NCI-H524 treated with DMSO at 0.1 percent for 48 hours (cell line): ENCODE measurements at places on chromosomes 12 and 14.

GRCh38 chr12:98401427-98401826, 114.0 kb upstream of the TMPO start:
- no peak for DNase-seq

- DNase-seq = no peak
Observed at GRCh38 chr12:124218243-124218560, 76.7 kb upstream of the RFLNA start.

DNA sequence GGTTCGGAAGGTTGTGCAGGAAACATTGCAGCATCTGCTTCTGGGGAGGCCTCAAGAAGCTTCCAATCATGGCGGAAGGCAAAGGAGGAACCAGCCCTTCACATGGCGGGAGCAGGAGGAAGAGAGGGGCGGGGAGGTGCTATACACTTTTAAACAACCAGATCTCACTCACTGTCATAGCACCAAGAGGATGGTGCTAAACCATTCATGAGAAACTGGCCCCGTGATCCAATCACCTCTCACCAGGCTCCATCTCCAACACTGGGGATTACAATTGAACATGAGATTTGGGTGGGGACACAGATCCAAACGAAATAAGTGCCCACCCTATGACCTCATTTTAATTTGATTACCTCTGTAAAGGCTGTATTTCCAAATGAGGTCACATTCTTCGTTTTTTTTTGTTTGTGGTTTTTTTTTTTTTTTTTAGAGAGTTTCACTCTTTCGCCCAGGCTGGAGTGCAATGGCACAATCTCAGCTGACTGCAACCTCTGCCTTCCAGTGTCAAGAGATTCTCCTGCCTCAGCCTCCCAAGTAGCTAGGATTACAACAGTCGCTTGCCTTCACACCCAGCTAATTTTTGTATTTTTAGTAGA, 11.4 kb upstream of the ORAI1 start:
- DNase-seq = no peak

- no peak for DNase-seq
Observed at GRCh38 chr14:87837296-87837695, 155.7 kb downstream of the GALC start.

- no peak for DNase-seq
Observed at GRCh38 chr12:103422328-103422727, 73.4 kb downstream of the C12orf42 start.

GRCh38 chr14:61837336-61838229, 75.4 kb downstream of the SNAPC1 start:
- DNase-seq = peak; percentile 20

GRCh38 chr14:22097072-22097471, 423.5 kb upstream of the OR4E1 start:
- no peak for DNase-seq

GRCh38 chr12:8905546-8905945, 8.8 kb upstream of the PHC1 start:
- no peak for DNase-seq

DNA sequence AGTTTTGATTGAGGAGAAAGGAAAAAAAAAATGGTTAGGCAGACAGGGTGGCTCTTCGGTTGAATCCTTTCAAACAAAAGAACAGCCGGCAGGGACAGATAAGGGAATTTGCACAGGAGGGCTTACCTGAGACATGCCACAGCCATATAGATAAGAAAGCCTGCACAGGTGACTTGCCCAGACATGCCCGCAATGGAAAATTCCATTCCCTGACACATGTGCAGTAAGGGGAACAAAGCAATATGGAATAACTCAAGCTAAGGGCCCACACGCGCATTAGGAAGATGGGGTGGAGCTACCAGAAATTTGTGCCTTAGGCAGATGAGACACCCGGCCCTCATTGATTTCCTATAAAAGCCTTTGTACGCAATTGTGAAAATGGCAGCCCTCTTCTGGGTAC, 86.7 kb downstream of the TMEM260 start:
- DNase-seq = no peak

GRCh38 chr12:30088259-30088995, 304.7 kb upstream of the TMTC1 start:
- DNase-seq = no peak

DNA sequence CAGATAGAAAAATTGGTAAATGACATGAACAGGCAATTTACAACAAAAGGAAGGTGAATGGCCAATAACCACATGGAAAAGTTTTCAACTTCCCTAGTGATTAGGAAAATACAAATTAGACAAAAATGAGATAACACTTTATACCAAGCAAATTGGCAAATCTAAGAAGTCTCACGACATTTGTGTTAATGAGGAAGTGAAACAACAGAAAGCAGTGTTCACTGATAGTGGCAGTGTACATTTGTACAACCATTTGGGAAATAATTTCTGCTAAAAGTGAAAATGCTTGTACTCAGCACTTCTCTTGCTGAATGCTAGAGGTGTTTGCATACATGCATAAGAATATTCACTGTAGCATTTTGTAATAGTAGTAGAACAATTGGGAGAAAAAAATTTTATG, 126.6 kb downstream of the LLPH start:
- no peak for DNase-seq

- DNase-seq = no peak
Observed at GRCh38 chr12:109741286-109741969, 27.8 kb downstream of the FAM222A start.

DNA sequence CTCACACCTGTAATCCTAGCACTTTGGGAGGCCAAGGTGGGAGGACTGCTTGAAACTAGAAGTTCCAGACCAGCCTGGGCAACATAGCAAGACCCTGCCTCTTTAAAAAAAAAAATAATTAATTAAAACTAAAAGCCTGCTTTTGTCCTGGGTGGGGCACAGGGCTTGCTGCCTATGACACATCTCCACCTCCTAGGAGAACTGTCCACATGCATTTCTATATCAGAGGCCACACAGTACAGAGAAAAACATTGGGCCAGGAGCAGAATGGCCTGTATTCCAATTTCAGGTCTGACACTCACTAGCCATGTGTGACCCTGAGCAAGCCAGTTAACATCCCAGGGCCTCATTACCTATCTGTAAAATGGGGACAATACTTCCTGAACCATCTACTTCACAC, 31.9 kb downstream of the CCDC88C start:
- DNase-seq = no peak

DNA sequence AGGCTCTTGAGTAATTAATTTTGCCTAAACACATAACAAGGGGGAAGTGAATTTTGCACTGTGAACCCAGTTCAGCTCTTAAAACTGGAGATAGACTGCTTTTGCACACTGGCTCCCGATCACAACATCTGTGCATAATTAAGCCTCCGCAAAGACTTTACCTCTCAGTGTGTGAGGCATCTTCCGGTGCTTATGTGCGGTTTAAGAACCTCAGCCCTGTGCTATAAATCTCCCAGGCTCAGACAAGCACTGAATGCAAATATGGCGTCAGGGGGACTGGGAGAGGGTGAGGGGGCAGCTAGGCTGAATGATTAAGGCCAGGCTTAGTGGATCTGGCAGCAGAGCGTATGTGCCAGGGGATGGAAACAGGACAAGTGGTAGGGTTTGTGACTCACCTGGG, 103.3 kb downstream of the ADCK1 start:
- DNase-seq = no peak

DNA sequence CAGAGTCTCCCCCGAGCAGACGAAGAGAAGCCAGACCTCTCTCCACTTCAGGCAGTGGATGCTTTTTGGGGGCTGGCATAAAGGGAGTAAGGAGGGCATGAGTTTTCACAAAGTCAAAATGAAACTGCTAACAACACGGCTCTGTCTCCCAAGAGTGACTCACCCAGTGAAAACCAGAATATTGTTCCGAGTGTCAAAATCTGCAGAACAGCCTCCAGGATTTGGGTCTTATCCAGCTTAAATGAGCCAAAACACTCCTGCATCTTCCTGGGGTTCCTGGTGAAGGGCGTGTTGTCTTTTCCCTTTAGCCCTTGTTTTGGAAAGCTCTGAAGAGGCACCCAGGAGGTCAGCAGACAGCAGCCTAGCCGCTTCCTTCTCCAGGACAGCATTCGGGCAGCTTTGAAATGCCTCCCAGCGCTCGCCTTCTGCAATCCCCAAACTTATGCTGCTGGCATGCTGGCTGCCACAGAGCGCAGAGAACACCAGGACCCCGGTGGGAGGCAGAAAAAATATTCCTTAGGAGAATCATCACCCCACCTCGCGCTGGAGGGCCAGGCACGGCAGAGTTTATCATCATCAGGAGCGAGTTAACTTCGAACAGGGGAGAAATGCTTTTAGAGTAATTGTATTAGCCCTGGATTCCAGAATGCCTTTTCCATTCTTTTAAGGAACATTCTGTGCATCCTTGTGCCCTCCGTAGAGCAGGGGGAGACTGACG, 117.7 kb upstream of the NCOR2 start:
- DNase-seq = no peak

DNA sequence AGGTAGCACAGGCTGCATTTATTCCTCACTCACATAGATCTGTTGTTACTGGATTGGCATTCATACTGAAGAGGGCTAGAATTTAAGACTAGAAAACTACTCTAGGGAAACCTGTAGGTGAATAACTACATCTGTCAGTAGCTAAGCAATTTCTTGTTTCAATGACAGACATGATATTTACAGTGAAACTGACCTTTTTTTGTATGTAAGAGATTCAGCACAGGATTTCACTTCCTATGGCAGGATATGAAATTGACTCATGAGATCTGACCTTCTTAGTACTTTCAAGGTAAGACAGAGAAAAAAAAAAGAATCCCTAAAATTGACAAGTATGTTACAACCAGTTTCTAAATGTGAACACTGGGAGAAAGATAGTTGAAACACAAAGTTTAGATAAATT, 189.8 kb upstream of the SLC16A7 start:
- no peak for DNase-seq

DNA sequence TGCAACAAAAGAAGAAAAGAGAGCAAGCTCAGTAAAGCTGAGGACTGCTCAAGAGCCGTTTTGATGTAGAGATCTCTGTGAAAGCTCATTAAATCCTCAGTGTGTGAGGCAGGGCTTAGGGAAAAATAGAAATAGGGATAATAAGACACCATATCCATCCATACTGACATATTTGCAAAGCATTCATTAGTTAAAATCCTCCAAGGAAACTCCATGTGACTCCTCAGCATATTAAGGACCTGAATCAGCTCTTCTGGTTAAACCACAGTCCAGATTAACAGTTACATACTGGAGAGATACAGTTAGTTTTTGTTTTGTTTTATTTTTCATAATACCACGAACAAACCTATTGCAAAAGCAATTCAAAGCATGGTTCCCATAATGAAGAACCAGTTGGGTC, 288.2 kb downstream of the PAWR start:
- no peak for DNase-seq

- DNase-seq = no peak
Observed at GRCh38 chr14:86022031-86022629, 492.2 kb downstream of the FLRT2 start.

GRCh38 chr14:94395888-94396574, 7.6 kb upstream of the SERPINA1 start:
- no peak for DNase-seq

DNA sequence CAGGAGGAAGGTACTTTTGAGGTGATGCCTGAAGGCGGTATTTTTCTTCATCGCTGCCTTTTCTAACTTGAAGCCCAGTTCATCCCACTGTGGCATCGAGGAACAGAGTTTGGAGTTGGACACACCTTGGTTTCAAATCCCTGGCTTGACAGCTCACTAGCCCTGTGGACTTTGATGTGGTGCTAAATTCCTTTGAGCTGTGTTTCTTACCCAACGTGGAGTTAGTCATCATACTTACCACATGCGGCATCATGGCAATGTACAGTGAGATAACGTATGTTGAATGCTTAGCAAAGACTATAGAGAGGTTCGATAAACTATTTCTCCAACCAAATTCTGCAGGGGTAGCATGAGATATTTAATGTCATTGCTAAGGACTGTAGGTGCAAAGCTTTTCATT, 3.4 kb downstream of the PLEKHG3 start:
- DNase-seq = no peak

DNA sequence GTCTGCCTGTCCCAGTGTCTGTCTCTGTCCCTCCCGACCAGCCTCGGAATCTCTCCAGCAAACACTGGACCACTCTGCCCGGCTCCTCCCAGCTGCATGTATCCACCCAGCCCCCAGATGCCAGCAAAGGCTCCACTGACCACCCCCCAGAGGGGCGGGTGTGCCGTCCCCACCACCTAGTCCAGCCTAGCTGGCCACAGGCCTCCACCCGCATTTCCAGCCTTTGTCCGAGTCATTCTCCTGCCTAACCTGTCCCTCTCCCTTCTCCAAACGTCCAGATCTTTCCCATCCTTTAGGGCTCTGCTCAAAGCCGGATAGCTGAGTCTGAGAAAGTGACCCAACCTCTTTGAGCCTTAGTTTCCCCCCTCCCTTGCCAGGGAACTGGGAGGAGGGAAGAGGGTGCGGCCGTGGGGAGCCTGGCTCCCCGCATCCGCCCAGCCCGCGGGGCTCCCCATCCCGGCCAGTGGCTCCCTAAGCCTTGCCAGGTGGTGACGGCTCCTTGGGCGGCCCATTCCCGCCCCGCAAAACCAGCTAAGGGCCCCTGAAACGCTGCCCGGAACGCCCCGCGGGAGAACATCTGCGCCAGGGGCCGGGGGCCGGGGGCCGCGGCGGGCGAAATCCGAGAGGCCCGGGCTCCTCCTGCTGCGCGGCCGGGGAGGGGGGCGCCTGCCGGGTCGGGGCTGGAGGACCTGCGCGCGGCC, 34.6 kb upstream of the ANKRD9 start:
- DNase-seq = peak; percentile 28

DNA sequence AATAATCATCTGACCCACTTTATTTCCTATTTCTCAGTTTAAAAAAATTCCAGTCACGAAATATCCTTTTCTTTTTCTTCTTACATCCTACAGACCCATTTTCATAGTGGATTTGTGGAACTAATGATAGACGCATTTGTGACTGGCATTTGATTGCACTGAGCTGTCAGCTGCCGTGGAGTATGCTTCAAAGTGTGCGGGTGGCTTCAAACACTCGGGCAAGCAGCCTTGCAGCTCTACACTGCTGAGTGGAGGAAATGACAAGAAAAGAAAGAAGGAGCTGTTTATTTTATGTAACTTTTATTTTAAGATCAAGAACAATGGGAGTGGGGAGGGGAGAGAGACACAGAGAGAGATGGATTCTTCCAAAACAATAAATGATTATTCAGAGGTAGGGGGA, 112.8 kb upstream of the NAP1L1 start:
- no peak for DNase-seq

- DNase-seq = no peak
Observed at GRCh38 chr12:111178181-111179081, 190.5 kb downstream of the PHETA1 start.
